ENCODE measurements at places on chromosomes 12 and 14. TPM values are rescaled to one million over a fixed set of nuclear protein-coding genes. Genes with fewer than 3 reads are reported as not detected.

Gene SLC22A17
- 47.0 TPM for total RNA-seq

Gene GRIN2B
- not detected for total RNA-seq

Gene CFAP73
- not detected for total RNA-seq

Gene GPR65
- 1.3 TPM for total RNA-seq

Gene IRAK3
- total RNA-seq: 15.8 TPM

Gene TMEM63C
- total RNA-seq: 0.04 TPM

Gene KRT80
- 0.30 TPM for total RNA-seq

Gene SERPINA10
- not detected for total RNA-seq

- H3K4me3 ChIP-seq: no peak overlapping the region
- no peaks in the 10 kb centered on the region for H3K27me3 ChIP-seq
- H3K27ac ChIP-seq: no peak overlapping the region
- DNase-seq: no peak
Measured at GRCh38 chr12:121089031-121089812, 43.5 kb upstream of the P2RX7 start.

DNA sequence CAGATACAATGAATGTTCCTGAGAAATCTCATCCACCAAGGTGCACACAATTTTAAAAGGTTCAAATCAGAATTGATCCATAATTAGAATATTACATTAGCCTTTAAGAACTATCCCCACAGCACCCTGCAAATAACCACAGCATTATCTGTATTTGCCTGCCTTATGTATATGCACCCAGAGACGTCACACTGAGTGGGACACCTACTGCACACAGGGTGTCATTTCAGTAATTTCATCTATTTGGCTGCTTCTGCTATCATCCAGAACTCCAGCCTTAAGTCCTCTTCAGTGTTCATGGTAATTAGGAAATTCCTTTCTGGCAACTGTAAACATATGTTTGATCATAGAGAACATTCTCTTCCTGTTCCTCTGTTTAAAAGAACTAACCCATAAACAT is 298.4 kb downstream of the SYT1 start:
- H3K27me3 ChIP-seq: no peaks in the 10 kb centered on the region
- H3K4me3 ChIP-seq: no peak overlapping the region
- no peak overlapping the region for H3K27ac ChIP-seq
- H3K4me1 ChIP-seq: no peaks in the 10 kb centered on the region
- no peaks in the 10 kb centered on the region for H3K36me3 ChIP-seq

DNA sequence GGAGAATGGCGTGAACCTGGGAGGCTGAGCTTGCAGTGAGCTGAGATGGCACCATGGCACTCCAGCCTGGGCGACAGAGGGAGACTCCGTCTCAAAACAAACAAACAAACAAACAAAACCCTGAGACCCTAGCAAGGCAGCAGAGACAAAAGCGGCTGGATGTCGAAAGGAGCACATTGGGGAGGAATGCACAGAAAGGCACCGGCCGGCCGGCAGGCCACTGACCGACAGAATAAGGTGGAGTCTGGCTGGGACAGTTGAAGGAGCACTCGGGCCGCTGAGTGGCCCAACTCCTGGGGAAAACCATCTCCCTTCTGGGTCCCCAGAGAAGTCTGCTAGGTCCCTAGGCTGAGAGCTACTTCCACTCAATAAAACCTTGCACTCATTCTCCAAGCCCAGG is 256.2 kb downstream of the KIF21A start:
- H3K36me3 ChIP-seq: no peaks in the 10 kb centered on the region
- no peaks in the 10 kb centered on the region for H3K4me1 ChIP-seq
- no peak overlapping the region for H3K27ac ChIP-seq
- DNase-seq: no peak
- H3K4me3 ChIP-seq: no peak overlapping the region

DNA sequence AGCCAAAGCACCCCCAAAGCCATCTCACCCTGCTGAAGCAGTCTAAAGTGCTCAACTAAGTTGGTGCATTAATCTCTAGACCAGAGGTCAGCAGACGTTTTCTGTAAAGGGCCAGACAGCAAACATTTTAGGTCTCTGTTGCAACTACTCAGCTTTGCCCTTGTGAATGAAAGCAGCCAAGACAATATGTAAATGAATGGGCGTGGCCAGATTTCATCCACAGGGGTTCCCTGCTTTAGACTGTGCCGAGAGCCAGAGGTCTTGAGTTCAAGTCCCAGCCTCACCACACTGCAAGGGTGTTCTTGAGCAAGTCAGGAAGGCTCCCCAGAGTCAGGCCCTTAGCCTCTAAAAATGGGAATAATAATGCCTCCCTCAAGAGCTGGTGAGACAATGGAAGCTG is 166.2 kb downstream of the CHST11 start:
- DNase-seq: no peak
- no peak overlapping the region for H3K27ac ChIP-seq

DNA sequence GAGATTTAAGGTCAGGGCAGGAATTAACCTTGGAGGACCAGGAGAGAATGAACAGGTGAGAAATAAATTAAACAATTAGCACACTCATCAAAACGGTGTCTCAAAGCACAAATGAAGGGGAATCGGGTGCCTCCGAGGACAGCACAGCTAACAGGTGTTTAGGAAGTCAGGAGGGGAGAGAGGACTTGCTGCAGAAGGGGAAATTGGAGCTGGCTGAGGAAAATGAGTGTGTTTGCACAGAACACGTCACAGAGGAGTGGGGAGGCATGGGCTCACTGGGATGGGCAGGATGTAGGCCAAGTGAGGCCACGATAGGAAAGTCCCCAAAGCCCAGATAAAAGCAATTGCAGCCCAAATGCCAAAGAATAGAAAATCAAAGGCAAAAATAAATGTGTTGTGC is 121.7 kb downstream of the ZNF664 start:
- H3K27me3 ChIP-seq: no peaks in the 10 kb centered on the region
- no peaks in the 10 kb centered on the region for H3K36me3 ChIP-seq
- H3K4me3 ChIP-seq: no peak overlapping the region

DNA sequence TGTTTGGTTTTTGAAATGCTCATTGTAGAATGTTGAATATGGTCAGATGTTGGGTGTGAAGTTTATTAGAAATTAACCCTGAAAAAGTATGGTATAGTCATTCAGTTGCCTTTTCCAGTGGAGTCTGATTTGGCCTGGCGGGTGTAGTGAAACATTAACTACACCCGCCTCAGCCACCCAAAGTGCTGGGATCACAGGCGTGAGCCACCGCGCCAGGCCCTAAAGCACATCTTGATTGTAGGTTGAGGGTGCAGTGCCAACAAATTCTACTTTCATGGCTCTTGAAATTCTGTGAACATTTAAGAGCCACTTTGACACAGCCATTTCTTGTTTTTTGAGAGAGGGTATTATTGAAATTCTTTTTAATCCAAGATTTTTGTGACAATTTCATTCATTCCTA is 624.9 kb downstream of the DIO2 start:
- H3K36me3 ChIP-seq: no peaks in the 10 kb centered on the region
- no peak for DNase-seq
- H3K4me1 ChIP-seq: no peaks in the 10 kb centered on the region

DNA sequence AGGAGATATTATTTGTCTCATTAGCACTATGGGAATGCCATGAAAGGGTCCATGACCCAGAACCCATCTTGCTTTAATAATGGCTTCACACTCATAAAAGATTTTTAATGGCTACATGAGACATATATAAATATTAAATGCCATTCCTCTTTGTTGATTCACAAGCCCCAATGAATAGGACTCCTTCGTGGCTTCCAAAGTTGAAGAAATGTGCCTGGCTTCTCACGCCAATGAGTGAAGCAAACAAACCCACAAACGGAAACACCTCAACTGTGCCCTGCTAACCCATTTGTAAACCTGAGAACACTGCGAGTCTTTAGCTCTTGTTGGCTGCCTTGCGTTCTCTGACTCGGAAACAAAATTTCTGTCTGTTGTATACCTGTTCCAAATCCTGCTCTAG is 381.7 kb upstream of the DDHD1 start:
- H3K4me1 ChIP-seq: no peaks in the 10 kb centered on the region
- no peak overlapping the region for H3K27ac ChIP-seq
- no peaks in the 10 kb centered on the region for H3K27me3 ChIP-seq
- DNase-seq: no peak
- H3K36me3 ChIP-seq: no peaks in the 10 kb centered on the region
- no peak overlapping the region for H3K4me3 ChIP-seq

Data from right atrium auricular region (tissue), 2 donors.